ENCODE measurements at places on chromosomes 6 and 20.
A peak's percentile ranks its signal among the peaks of the same experiment; 100 is the strongest.

DNA sequence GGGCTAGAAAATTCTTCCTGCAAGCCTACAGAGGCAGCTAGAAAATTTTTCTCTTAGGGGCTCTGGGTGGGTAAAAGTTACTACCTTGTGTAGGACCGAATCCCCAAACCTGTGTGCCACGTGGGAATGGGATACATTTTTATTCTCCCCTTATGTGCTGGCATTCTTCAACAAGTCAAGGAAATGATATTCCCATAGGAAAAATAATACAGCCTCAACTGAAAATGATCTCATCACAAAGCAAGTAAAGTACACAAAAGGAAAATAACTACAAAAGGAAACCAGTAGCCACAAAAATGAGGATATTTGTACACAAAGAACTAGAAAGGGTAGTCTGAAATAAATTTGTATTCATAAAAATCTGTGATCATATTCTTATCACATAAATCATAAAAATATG, 298.1 kb downstream of the LAMA2 start:
- DNase-seq, result no peak

DNA sequence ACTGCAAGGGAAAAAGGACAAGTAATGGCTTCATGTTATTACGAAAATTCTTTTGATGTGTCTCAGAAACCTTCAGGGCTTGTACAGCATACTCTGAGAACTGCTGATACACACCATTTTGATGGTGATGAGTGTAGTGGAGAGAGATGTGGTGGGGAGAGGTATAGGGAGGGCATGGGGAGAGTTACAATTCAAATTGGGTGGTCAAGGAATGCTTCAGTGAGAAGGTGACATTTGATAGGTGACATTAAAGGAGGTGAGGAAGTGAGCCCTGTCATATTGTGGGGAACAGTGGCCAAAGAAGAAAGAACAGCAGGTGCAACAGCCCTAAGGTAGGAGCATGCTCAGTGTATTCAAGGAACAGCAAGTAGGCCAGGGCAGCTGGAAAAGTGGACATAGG, 318.9 kb downstream of the CLIC5 start:
- no peak for DNase-seq

GRCh38 chr20:63835021-63835858, 4.2 kb upstream of the ZBTB46 start:
- peak; percentile 45 for DNase-seq

- DNase-seq, result no peak
Measured at GRCh38 chr6:147570681-147571080, 62.2 kb downstream of the SAMD5 start.

DNA sequence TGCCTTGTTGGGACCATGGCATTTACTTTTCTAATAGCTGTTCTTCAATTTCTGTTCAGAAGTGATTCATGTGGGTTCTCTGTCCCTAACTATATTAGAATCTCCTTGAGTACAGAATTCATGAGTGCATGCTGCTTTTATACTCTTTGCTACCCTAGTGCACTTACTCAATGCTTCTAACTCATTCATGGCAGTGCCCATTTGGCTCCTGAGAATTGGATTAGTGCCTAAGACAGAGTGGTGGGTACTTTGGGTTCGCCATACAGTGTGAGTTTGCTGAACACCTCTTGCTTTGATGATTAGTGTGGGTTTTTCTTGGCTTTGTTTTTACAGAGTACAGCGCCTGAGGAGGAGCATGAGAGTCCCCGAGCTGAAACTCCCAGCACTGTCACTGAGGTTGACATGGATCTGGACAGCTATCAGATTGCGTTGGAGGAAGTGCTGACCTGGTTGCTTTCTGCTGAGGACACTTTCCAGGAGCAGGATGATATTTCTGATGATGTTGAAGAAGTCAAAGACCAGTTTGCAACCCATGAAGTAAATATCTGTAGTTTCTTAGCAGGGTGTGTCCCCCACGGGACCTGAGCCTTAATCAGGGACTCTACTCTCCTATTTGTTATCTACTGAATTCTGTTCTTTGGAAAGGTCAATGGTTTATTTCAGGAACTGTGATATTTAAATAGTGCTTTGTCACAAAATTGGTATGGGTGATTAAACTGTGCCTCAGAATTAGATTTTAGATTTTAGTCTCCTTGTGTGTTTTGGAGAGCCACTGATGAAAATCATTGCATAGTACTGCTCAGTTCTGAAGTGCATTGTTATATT, 150.7 kb downstream of the UTRN start:
- no peak for DNase-seq

- DNase-seq, result no peak
Measured at GRCh38 chr6:140571145-140571544, 1196.7 kb upstream of the CITED2 start.

- no peak for DNase-seq
Measured at GRCh38 chr6:22888163-22888752, 318.9 kb downstream of the HDGFL1 start.

- no peak for DNase-seq
Measured at GRCh38 chr6:116283191-116283590, 3.5 kb upstream of the TSPYL1 start.

- no peak for DNase-seq
Measured at GRCh38 chr6:138999949-139000725, 12.1 kb upstream of the REPS1 start.

- DNase-seq, result no peak
Measured at GRCh38 chr6:112773187-112773586, 426.1 kb downstream of the RFPL4B start.

- DNase-seq, result no peak
Measured at GRCh38 chr20:32190616-32191415, 16.7 kb downstream of the PLAGL2 start.

DNA sequence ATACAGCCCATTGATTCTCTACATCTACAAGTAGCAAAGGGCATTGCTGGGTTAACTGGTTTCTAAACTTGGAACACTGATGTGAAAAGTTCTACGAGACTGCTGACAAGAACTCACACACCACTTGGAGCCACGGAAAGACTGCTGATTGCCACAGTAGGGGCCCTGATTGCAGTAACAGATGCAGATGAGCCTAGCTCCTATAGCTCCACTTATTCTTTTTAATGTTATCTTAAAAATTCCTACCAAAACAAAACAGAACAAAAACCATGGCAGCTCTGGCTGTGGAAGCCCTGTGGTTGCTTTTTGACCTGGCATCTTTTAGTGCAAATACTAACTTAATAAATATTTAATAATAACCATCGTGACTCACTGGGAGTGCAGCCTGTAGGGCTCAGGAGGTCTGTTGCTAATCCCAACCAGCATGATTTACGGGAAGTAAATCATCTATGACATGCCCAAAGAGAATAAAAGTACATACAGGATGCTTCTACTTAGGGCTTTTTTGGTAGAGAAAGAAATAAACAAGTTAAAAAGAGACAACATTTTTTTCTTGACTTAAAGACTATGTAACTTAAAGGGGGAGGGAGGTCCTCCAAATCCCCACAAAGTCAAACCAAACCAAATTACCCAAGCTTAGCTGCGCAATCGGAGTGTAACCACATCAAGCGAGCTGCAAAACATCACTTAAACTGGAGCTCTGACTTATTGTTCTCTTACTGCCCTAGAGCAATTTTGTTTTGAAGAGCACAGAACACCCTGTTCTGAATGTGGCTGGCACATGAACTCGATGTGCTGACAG, 87.2 kb downstream of the FKBP5 start:
- peak; percentile 41 for DNase-seq

GRCh38 chr6:135114355-135115145, 59.9 kb upstream of the HBS1L start:
- no peak for DNase-seq

GRCh38 chr6:35651244-35651643, 37.5 kb downstream of the FKBP5 start:
- no peak for DNase-seq

DNA sequence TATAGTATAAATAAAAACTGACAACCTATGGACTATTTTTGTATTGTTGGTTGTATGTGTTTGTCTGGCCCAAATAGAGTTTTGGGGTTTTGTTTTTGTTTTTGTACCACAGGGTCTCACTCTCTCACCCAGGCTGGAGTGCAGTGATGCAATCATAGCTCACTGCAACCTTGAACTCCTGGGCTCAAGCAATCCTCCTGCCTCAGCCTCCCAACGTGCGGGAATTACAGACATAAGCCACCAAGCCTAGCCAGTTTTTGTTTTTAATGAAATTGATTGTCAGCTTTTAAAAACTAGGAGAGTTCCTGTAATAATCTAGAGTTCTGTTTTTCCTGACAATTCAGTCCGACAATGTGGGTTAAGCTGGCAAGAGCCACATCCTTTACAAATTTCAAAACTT, 98.7 kb downstream of the ZMYND8 start:
- no peak for DNase-seq

GRCh38 chr20:20837574-20838021, 125.2 kb upstream of the RALGAPA2 start:
- DNase-seq, result peak; percentile 80

GRCh38 chr6:113642714-113643406, 214.3 kb upstream of the MARCKS start:
- DNase-seq, result no peak

GRCh38 chr6:158213925-158214674, 46.0 kb downstream of the GTF2H5 start:
- DNase-seq, result peak; percentile 59

GRCh38 chr6:30931969-30932645, at the start of gene SFTA2:
SFTA2 (minus strand) TSS chr6:30932170; CDS start chr6:30932096, 74 bp downstream.
- DNase-seq, result no peak

DNA sequence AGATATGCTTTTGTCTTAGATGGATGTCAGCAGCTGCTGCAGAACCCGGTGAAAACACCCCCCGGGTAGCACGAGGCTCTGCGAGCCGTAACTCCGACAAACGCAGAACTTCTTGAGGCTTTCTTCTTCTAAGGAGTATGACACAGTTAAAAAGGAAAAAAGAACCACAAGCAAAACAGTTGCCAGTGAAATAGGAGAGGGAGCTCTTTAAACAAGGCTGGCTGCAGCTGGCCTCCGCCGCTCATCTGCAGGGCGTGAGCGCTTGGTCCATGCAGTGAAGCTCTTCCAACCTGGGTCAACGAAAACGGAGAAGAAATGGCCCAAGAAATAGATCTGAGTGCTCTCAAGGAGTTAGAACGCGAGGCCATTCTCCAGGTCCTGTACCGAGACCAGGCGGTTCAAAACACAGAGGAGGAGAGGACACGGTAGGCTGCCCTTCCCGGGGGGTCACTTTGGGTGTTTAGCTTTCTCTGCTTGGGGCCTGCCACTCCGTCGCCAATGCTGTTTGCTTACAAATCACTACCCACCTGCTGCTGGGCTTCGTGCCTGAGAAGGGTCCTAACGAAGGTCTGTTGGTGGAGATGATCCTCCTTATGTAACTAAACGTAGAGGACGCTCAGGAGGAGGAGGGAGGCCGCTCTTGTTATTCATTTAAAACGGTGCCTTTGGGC, 13.2 kb downstream of the SYTL3 start:
- no peak for DNase-seq

DNA sequence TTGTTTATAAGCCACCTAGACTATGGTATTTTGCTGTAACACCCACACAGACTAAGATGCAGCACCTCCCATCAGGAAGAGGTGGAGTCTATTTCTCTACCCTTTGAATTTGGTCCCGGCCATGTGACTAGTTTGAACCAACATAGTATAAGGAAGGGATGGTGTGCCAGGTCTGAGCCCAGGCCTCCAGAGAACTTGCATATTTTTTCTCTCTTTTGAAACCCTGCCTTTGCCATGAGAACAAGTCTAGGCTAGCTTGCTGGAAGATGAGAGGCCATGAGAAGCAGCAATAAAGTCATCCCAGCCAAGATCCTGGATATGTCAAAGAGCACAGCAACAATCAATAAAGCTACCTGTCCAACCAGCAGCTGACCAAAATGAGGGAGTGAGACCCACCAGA, 63.0 kb upstream of the ANKEF1 start:
- DNase-seq, result no peak

DNA sequence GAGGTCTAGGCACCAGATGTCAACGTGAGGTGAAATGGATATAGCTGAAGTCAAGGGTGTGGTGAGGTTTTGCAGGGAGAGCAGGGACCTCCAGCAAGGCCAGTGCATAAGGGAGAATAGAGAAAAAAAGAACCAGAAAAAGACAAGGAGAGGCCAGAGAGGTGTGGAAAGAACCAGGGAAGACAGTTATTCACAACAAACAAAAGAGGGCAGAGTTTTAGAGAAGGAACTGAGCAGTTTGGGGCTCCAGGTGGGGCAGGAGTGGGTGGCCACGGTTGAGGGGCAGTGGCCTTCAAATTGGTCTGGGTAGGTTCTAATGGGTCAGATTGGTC, 11.6 kb upstream of the NQO2 start:
- no peak for DNase-seq

DNA sequence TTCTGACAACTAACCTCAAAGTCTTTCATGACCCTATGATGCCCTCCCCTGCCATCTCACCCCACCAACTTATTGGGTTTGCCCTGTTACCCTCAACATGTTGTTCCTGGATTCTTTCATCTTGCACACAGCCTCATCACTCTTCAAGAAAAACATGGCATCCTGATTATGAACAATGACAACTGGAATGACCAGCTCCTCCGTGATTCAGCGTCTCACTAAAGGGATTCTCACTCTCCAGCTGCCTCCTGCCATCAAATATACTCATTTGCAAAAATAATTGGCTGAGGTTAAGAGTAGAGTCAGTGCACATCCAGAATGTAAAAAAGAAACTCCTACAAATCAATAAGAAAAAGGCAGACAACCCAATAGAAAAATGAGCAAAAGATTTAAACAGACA, 59.7 kb upstream of the MDGA1 start:
- DNase-seq, result no peak

DNA sequence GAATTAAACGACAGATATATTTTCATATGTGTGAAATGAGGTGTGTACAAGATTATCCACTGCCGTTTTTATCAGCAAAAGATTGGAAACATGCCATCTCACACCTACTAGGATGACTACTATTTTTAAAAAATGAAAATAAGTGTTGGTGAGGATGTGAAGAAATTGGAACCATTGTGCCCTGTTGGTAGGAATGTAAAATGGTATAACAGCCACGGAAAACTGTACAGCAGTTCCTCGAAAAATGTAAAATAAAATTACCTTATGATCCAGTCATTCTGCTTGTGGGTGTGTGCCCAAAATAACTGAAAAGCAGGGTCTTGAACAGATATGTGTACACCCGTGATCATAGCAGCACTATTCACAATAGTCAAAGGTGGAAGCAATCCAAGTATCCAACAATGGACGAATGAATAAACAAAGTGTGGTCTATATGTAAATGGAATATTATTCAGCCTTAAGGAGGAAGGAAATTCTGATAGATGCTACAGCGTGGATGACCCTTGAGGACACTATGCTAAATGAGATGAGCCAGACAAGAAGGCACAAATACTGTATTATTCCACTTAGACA, 27.0 kb upstream of the CCN5 start:
- DNase-seq, result no peak
